Activated CD4-positive, alpha-beta T cell treated with anti-CD3 and anti-CD28 coated beads, Interleukin-2, amount 50 U/mL, for 16 hours (primary cell): ENCODE measurements at places on chromosomes 2 and 18.

DNA sequence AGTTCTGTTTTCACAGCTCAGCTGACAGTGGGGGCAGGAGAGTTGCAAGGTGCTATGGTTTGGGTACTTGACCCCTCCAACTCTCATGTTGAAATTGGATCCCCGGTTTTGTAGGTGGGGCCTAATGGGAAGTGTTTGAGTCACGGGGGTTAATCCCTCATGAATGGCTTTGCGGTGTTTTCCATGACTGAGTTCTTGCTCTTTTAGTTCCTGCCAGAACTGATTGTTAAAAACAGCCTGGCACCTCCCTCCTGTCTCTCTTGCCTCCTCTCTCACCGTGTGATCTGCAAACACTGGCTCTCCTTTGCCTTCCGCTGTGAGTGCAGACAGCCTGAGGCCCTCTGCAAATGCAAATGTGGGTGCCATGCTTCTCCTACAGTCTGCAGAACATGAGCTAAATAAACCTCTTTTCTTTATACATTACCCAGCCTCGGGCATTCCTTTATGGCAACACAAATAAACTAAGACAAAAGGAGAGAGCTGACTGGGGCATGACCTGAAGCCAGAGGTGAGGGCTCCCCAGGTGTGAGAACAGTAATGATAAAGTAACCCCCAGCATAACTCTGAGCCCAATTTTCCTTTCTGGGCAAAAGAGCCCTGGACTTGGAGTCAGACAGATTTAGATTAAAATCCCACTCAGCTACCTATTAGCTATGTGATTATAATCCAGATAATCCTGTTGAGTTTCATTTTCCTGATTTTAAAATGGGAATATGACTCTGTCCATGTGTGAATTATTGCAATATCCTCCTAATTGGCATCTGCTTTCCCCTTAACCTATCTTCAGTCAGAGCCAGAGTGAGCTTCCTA is 64.9 kb upstream of the CAPN13 start:
- no peak for DNase-seq

DNA sequence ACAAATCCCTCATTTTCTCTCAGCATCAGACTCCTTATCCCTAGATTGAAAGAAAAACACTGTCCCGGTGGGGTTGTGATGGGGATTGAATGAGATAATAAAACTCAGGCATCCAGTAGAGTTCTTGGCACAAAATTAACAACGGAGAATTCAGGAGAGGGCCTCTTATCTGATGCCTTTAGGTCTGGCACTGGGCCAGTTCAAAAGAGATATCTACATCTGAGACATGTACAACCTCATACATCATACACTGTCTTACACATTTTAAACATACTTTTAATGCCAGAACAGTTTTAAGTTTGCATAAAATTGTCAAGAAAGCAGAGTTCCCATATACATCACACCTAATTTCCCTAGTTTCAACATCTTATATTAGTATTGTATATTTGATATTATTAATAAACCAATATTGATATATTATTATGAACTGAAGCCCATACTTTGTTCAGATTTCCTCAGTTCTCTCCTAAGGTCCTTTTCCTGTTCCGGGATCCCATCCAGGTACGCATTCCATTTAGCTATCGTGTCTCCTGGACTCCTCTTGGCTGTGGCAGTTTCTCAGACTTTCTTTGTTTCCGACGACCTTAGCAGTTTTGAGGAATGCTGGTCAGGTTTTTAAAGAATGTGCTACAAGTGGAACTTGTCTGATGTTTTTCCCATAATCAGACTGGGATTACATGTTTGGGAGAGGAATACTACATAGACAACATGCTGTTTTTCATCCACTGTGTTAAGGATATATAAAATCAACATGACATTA is 27.8 kb downstream of the NXPH2 start:
- DNase-seq = no peak

DNA sequence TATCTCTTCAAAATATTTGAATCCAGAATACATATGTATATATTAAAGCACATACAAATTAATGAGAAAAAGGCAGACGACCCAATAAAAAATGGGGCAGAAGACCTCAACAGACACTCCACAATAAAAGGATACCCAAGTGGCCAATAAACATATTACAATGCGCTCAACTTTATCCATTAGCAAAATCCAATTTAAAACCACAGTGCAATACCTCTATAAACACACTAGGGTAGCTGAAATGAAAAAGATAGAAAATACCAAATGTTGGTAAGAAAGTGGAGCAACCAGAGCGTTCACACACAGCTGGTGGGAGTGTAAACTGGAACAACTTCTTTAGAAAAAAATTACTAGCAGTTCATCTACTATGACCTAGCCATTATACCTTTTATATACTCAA is 75.3 kb downstream of the CCDC148 start:
- DNase-seq = no peak

- no peak for DNase-seq
Observed at GRCh38 chr2:195319112-195319460, 337.9 kb upstream of the SLC39A10 start.

DNA sequence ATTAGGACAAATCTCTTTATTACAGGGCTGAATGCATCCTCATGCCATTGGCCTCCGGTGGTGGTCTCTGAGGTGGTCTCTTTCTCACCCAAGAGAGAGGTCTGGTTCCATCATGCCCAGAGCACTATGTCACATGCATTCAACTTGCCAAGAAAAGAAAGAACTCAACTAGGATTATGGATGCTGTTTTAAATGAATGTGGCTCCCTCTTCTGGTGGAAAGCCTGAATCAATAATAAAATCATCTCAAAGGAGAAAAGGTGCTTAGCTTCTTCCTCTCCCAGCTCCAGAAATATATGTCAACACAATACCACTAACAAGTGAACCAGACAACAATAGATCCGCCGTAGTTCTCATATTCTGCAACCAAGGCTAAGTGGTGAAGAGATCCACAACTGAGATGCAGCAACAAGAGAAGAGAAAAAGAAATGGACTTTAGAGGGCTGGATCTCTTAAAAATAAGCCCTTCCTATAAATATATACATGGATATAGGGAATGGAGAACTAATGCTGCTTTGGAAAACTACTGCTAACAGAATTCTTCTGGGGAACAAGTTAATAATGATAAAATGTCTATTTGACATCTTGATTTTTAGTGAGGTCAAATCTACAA is 396.8 kb downstream of the NCKAP5 start:
- DNase-seq = peak; percentile 33

- no peak for DNase-seq
Observed at GRCh38 chr18:77343846-77344510, 94.3 kb downstream of the GALR1 start.
